ENCODE measurements at places on chromosomes 2 and 18.
A peak's percentile ranks its signal among the peaks of the same experiment; 100 is the strongest.

GRCh38 chr2:66110086-66110485 is 324.8 kb upstream of the MEIS1 start:
- H3K27me3 ChIP-seq = no peaks in the 10 kb centered on the region
- no peaks in the 10 kb centered on the region for H3K36me3 ChIP-seq
- no peak overlapping the region for H3K27ac ChIP-seq
- no peaks in the 10 kb centered on the region for H3K4me1 ChIP-seq
- DNase-seq = no peak

DNA sequence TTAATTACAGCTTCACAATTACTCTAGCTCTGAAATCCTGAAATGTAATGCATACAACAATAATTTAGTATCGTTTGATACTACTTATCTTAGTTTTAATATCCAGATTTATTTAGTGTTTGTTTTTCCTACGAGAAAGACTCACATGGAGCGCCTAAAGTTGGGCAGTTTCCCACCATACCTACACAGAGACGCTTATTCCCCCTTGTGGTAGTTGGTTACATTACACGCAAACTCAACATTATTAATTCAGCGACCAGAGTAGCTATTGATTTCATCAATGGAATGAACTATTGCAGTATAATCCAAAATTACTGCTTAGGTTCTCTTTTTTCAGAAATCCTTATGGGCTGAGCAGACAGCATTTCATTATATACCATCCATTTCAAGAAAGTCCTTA is 164.0 kb upstream of the REG3G start:
- H3K36me3 ChIP-seq = no peaks in the 10 kb centered on the region
- no peak overlapping the region for H3K27ac ChIP-seq
- no peaks in the 10 kb centered on the region for H3K4me1 ChIP-seq
- no peak overlapping the region for H3K4me3 ChIP-seq
- no peaks in the 10 kb centered on the region for H3K27me3 ChIP-seq
- peak; percentile 5 for DNase-seq

- no peak overlapping the region for H3K27ac ChIP-seq
- H3K4me3 ChIP-seq = no peak overlapping the region
- H3K27me3 ChIP-seq = no peaks in the 10 kb centered on the region
- DNase-seq = no peak
These were observed 130.1 kb downstream of the SMAD7 start for GRCh38 chr18:48820483-48821250.

DNA sequence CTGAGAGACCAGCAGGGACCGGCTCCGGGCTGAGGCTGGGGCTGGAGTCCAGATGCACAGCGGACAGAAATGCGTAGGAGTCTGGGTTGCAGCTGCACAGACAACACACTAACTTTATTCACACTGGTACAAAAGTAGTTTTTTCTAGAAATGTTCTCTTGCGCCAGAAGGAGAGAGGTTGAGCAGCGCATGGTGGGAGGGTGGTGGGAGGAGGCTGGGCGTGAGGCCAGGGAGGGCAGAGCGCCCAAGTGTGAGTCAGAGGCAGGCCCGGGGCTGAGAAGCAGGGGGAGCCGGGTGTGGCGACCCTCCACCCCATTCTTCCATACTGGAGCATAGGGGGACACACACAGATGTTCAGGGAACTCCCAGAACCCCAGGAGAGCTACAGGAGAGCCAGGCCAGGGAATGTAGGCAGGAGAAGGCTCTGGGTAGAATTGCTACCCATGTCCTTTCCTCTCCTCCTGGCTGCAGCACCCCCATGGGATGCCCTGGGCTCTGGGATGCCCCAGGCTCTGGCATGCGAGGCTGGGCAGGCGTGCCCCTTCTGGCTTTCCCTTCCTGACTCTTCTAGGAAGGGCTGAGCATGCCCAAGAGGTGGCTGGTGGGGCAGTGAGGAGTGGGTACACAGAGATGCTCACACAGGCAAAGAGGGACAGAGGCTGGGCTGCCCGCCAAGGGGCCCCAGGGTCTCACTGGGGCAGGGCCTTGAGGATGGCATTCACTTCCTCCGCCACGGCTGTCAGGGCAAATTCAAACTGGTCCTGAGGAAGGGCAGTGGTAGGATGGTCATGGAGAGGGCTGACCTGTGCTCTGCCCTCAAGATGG is 10.6 kb downstream of the DNAJB2 start:
- H3K27ac ChIP-seq = no peak overlapping the region
- peak; percentile 66 for DNase-seq
- no peaks in the 10 kb centered on the region for H3K27me3 ChIP-seq
- no peak overlapping the region for H3K4me3 ChIP-seq
- H3K36me3 ChIP-seq = peaks cover 5% of the 10 kb centered on the region

- H3K36me3 ChIP-seq = no peaks in the 10 kb centered on the region
- no peak overlapping the region for H3K27ac ChIP-seq
- no peaks in the 10 kb centered on the region for H3K27me3 ChIP-seq
- DNase-seq = peak; percentile 1
- no peaks in the 10 kb centered on the region for H3K4me1 ChIP-seq
These were observed 113.2 kb upstream of the CHST9 start for GRCh38 chr18:27298214-27298804.

DNA sequence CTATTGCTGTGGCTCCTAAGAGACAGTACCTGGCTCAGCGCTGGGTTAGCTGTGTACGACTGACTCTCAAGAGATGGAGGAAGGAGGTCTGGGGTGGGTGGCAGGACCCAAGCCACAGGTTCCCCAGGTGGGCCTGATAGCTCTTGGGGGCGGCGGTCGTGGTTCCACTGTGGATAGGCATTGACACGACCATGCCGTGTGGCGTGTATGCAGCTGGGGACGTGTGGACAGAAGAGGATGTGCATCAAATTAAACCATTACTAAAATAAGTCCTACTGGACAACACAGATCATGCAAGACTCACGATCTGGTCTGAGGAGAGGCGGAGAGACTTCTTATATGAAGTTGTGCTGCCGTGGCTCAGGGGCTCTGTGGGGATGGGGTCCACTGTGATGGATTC is 78.1 kb downstream of the EMILIN2 start:
- H3K4me1 ChIP-seq = peaks cover under 1% of the 10 kb centered on the region
- no peak overlapping the region for H3K27ac ChIP-seq
- no peak overlapping the region for H3K4me3 ChIP-seq
- H3K36me3 ChIP-seq = peaks cover 62% of the 10 kb centered on the region
- no peak for DNase-seq
- H3K27me3 ChIP-seq = no peaks in the 10 kb centered on the region

- H3K36me3 ChIP-seq = no peaks in the 10 kb centered on the region
- no peak for DNase-seq
- H3K27ac ChIP-seq = no peak overlapping the region
- H3K4me1 ChIP-seq = no peaks in the 10 kb centered on the region
- H3K4me3 ChIP-seq = no peak overlapping the region
These were observed 103.8 kb upstream of the SMIM21 start for GRCh38 chr18:75531212-75531850.

DNA sequence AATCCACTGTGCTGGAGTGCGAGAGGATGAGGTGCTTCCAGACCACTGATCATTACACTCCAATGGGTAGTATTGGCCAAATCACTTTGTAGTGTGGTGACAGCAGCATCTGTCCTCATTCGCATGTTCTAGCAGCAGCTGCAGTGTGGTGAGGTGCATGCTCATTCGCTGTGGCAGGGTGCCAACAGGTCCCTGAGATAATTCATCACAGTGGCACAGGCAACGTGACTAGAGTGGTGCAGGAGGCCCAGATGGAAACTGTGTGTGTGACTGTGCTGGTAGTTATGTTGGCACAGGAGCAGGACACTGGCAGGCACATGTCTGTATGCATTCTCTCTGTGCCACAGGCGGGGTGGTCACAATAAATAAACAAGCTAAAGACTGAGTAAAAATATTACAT is 329.5 kb upstream of the SYT4 start:
- H3K27ac ChIP-seq = no peak overlapping the region
- peak; percentile 13 for DNase-seq
- H3K36me3 ChIP-seq = no peaks in the 10 kb centered on the region

DNA sequence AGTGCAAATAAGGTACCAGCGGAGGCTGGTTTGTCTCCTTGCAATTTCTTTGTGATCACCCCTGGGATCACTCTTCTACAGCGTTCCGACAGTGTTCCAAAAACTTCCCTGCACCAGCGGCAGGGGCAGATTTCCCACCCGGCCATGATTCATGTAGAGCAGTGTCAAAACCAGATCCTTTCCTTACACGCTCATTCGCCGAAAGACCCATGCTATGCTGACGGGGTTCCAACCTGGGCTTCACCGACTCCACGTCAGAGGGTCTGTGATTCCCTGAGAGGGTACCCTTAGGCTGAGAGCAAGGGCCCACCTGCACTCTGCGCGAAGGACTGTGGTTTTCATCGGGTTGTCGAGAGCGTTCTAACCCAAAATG is 423 bp upstream of the TTC27 start:
- H3K27me3 ChIP-seq = no peaks in the 10 kb centered on the region
- peak overlapping the region; percentile 77 for H3K4me3 ChIP-seq
- no peak overlapping the region for H3K27ac ChIP-seq
- peaks cover 11% of the 10 kb centered on the region for H3K36me3 ChIP-seq

GRCh38 chr2:3288470-3289170 is 89.0 kb downstream of the EIPR1 start:
- H3K36me3 ChIP-seq = no peaks in the 10 kb centered on the region
- H3K27me3 ChIP-seq = no peaks in the 10 kb centered on the region
- no peak overlapping the region for H3K4me3 ChIP-seq
- H3K4me1 ChIP-seq = no peaks in the 10 kb centered on the region

GRCh38 chr2:195574312-195574711 is 82.7 kb upstream of the SLC39A10 start:
- H3K36me3 ChIP-seq = no peaks in the 10 kb centered on the region
- H3K27me3 ChIP-seq = no peaks in the 10 kb centered on the region
- no peak overlapping the region for H3K27ac ChIP-seq
- no peak overlapping the region for H3K4me3 ChIP-seq
- peak; percentile 47 for DNase-seq

GRCh38 chr2:233163486-233164103 is 87.9 kb upstream of the ATG16L1 start:
- no peaks in the 10 kb centered on the region for H3K27me3 ChIP-seq
- H3K4me1 ChIP-seq = peaks cover 18% of the 10 kb centered on the region
- no peak for DNase-seq
- H3K27ac ChIP-seq = peak overlapping the region; percentile 9
- H3K4me3 ChIP-seq = no peak overlapping the region

DNA sequence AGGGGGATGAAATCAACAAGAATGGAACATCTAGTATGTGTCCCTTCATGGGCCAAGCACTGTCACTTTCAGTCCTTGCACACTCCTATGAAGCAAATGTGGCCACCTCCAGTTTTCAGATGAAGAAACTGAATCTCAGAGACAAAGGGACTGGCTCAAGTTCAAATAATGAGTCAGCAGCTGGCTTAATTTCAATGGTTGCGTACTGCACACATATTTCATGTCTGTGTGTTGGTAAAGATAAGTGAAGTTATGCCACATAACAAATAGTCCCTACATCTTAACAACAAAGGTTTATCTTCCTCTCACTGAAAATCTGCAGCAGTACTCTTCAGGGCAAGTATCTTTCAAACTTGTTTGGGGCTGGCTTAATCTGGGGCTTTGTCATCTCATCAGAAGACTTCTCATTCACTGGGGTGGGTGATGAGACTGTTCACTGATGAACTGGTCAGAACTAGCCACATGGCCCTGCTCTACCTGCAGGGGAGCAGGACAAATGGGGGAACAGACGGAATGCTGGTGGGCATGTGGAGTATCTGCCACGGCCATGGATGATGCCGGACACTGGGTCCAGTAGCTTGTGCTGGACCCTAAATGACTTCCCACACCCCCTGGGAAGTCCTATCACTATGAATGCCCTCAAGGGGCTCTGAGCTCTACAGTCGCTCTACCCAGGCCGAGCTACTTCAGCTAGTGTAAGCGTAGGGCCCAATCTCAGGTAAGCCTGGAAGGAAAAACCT is 263.2 kb downstream of the CYP26B1 start:
- no peak overlapping the region for H3K4me3 ChIP-seq
- H3K27me3 ChIP-seq = peaks cover 9% of the 10 kb centered on the region
- no peaks in the 10 kb centered on the region for H3K36me3 ChIP-seq
- no peaks in the 10 kb centered on the region for H3K4me1 ChIP-seq
- no peak for DNase-seq

- DNase-seq = no peak
- H3K4me3 ChIP-seq = no peak overlapping the region
- no peaks in the 10 kb centered on the region for H3K36me3 ChIP-seq
- peaks cover 21% of the 10 kb centered on the region for H3K27me3 ChIP-seq
- no peak overlapping the region for H3K27ac ChIP-seq
These were observed 201.1 kb downstream of the SP3 start for GRCh38 chr2:173764094-173764493.

GRCh38 chr2:131127981-131128380 is 22.8 kb downstream of the PLEKHB2 start:
- no peak for DNase-seq
- no peak overlapping the region for H3K27ac ChIP-seq
- H3K4me3 ChIP-seq = no peak overlapping the region
- H3K27me3 ChIP-seq = no peaks in the 10 kb centered on the region
- H3K4me1 ChIP-seq = no peaks in the 10 kb centered on the region

DNA sequence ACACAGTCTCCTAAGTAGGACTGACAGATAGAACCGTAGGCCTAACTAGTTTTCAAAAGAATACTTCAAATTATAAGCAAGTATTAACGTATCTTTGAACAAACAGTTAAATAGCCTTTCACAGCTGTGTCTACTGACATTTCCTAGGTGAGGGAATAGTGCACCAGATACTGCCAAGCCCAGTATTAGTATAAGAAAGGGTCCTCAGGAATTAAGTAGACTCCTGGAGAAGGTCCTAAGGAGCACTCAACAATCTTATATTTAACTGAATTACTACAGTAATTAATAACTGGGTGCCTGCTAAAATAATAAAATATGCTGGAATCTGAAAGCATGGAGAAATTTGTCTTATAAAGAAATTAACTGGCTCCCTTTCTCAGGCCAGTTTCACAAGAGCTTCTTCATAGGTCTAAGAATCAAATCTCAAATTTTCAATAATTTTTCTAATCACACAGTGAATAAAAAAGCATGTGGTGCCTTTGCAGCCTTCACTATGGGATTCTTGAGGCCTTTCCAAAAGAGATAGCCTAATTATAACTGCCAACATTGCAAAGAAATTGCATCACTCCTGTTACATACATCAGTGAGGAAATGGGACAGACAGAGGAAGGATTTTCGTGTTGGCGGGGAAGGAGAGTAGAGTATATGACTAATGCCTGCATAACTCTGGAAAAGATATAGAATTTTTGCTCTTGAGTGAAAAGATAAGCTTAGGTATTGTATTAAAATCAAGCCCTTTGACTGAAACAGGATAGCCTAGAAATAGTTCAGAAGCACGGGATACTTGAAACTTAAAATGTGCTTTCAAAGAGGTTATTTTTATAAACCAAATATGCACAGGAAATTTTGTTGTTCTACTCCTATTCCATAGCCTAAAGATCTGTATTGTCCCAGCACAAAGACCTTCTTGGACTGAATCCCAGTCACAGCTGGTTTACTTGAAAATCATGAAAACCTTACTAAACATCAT is 228.6 kb upstream of the STK17B start:
- H3K27me3 ChIP-seq = no peaks in the 10 kb centered on the region
- no peaks in the 10 kb centered on the region for H3K4me1 ChIP-seq
- no peak overlapping the region for H3K27ac ChIP-seq
- H3K4me3 ChIP-seq = no peak overlapping the region
- no peaks in the 10 kb centered on the region for H3K36me3 ChIP-seq
- DNase-seq = no peak

DNA sequence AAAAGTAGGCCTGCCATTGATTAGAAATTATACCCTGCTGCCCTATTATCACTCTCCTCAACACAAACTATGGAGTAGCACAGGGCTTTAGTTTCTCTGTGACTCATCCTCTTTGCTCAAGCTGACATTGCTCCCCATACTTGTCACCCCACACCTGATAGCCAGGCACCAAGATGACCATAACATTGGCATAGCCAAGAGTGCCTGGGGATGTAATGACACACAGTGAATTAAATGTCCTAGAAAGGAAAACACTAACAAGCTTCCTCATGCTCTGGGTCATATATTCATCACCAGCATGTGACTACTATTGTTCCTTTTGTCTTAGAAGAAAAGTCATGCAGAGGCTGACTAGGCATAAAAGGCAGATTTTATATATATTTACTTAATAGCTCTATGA is 137.8 kb upstream of the RND3 start:
- H3K4me1 ChIP-seq = peaks cover 9% of the 10 kb centered on the region
- no peak for DNase-seq
- H3K4me3 ChIP-seq = no peak overlapping the region
- H3K27me3 ChIP-seq = no peaks in the 10 kb centered on the region
